ENCODE measurements at places on chromosomes 7 and 10. TPM values are rescaled to one million over a fixed set of nuclear protein-coding genes. Genes with fewer than 3 reads are reported as not detected.

- H3K4me3 ChIP-seq: no peak overlapping the region
- H3K36me3 ChIP-seq: peaks cover 3% of the 10 kb centered on the region
- no peak for DNase-seq
- H3K4me1 ChIP-seq: peaks cover 38% of the 10 kb centered on the region
- no peak overlapping the region for H3K27ac ChIP-seq
These were observed 98.0 kb downstream of the KAT6B start for GRCh38 chr10:74924251-74924963.

- H3K4me3 ChIP-seq: no peak overlapping the region
- no peak overlapping the region for H3K27ac ChIP-seq
- H3K27me3 ChIP-seq: peaks cover 17% of the 10 kb centered on the region
- DNase-seq: no peak
- peaks cover 2% of the 10 kb centered on the region for H3K36me3 ChIP-seq
These were observed 49.8 kb upstream of the FGFR2 start for GRCh38 chr10:121648059-121648458.

DNA sequence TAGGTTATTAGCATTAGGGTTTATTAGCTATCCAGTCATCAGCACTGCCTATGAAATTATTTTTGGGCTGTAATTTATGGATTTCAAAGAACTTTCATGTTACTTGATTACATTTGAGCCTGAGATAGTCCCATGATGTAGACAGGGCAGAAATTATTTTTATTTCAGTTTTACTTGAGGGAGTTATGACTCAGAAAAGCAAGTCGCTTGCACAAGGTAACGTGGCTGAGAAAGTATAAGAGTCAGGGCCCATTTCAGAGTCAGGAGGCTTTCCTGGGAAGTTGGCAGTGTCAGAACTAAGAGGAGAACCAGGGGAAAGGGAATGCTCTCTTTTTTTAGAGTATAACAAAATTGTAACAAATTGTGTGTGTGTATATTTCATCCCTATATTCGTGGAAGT is 16.5 kb downstream of the GATA3 start:
- H3K4me1 ChIP-seq: peaks cover 55% of the 10 kb centered on the region
- no peak for DNase-seq
- peaks cover 24% of the 10 kb centered on the region for H3K36me3 ChIP-seq
- peak overlapping the region; percentile 94 for H3K27ac ChIP-seq
- H3K4me3 ChIP-seq: peak overlapping the region; percentile 47

DNA sequence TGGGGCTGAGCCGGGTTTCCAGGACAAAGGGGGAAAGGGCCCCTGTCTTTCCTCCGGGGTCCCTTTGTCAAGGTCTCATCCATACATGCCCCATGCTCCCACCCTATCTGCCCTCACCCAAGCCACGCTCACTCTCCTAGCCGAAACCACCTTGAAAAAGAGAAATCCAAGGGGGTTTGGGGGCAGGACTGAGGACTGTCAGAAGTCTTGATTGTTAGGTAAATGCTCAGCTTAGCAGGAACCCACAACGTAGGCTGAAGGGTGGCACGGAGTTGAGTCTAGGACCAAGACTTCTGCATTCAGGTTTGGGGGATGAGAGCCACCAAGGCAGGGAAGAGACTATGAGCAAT is 719 bp upstream of the PGAM2 start:
- H3K36me3 ChIP-seq: peaks cover 2% of the 10 kb centered on the region
- H3K4me1 ChIP-seq: peaks cover 10% of the 10 kb centered on the region
- peak overlapping the region; percentile 54 for H3K27ac ChIP-seq
- no peak for DNase-seq
- no peaks in the 10 kb centered on the region for H3K27me3 ChIP-seq

CFAP58 gene
- not detected for total RNA-seq

PDCD11 gene
- 29.7 TPM for total RNA-seq

CPA5 gene
- 11.5 TPM for total RNA-seq

DNA sequence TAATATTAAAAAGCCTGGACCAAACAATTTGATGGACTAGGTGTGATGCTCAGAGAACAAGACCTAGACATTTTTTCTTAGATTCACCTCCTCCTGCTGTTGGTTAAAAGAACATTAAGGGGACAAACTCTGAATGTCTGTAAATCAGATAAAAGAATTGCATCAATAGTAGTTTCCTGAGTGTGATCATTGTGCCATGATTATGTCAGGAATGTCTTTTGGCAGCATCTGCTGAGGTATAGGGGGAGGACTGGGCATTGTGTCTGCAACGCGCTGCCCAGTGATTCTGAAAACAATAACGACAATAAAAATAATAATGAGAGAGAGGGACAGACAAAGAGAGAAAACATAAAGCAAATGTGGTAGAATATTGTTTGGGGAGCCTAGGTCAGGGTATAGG is 6.9 kb downstream of the C7orf57 start:
- no peaks in the 10 kb centered on the region for H3K36me3 ChIP-seq
- DNase-seq: no peak
- H3K27me3 ChIP-seq: peaks cover 8% of the 10 kb centered on the region
- peak overlapping the region; percentile 69 for H3K27ac ChIP-seq

Data from T-helper 17 cell (primary cell).